Naive thymus-derived CD8-positive, alpha-beta T cell (primary cell): ENCODE measurements at places on chromosomes 6 and 20. TPM values are rescaled to one million over a fixed set of nuclear protein-coding genes. Genes with fewer than 3 reads are reported as not detected.
A peak's percentile ranks its signal among the peaks of the same experiment; 100 is the strongest.

C20orf96 gene
- total RNA-seq = 5.7 TPM

NOTCH4 gene
- 1.8 TPM for total RNA-seq

GRCh38 chr20:1803932-1804501 is 91.2 kb upstream of the SIRPA start:
- H3K36me3 ChIP-seq = no peaks in the 10 kb centered on the region
- DNase-seq = no peak
- peaks cover 59% of the 10 kb centered on the region for H3K27me3 ChIP-seq

- no peak overlapping the region for H3K27ac ChIP-seq
- no peak overlapping the region for H3K4me3 ChIP-seq
- H3K4me1 ChIP-seq = no peaks in the 10 kb centered on the region
- H3K27me3 ChIP-seq = no peaks in the 10 kb centered on the region
- no peaks in the 10 kb centered on the region for H3K36me3 ChIP-seq
Measured at GRCh38 chr6:8707956-8708772, 272.8 kb upstream of the SLC35B3 start.

DEFB119 gene
- total RNA-seq = not detected

- no peaks in the 10 kb centered on the region for H3K36me3 ChIP-seq
- peaks cover 28% of the 10 kb centered on the region for H3K4me1 ChIP-seq
- no peak overlapping the region for H3K27ac ChIP-seq
- H3K4me3 ChIP-seq = peak overlapping the region; percentile 40
Measured at GRCh38 chr6:4936681-4937041, 67.2 kb downstream of the RPP40 start.

DNA sequence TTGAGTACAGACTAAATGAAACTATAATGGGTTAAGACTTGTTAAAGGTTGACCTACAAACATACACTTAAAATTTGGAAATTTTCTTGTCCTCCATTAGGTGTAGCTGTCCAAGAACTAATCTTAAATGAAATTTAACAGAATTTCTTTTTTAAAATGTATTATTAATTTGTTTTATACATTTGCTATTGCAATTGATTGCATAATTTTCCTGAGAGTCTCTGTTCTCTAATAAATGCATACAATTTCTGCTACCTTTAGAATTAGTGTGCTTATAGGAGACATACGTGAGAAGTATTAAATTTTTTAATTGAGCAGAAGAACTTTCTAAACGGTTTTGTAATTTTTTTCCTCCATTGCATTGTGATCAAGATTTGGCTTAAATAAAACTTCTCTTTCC is 1.5 kb downstream of the FAM135A start:
- peaks cover 8% of the 10 kb centered on the region for H3K36me3 ChIP-seq
- DNase-seq = no peak
- peaks cover 23% of the 10 kb centered on the region for H3K4me1 ChIP-seq
- H3K4me3 ChIP-seq = peak overlapping the region; percentile 88
- H3K27me3 ChIP-seq = no peaks in the 10 kb centered on the region

DNA sequence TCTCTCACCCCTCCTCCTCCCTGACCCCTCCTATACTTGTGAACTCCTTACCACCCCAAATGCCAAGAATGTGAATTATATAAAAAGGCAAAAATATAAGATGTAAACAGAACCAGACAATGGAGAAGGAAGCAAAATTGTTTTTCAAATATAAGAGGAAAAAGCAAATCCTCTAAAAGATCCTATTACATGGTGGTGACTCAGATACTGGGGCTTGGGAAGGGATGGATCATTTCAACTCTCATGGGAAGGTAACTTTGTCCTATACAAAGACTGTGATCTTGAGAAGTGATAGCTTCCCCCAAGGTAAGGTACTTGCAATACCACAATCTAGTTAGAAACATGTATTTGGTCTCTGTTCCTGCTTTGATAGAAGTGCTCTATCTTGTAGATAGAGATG is 24.6 kb upstream of the TNFRSF21 start:
- DNase-seq = no peak
- H3K4me3 ChIP-seq = no peak overlapping the region
- H3K36me3 ChIP-seq = no peaks in the 10 kb centered on the region
- H3K4me1 ChIP-seq = no peaks in the 10 kb centered on the region
- peaks cover 5% of the 10 kb centered on the region for H3K27me3 ChIP-seq

DNA sequence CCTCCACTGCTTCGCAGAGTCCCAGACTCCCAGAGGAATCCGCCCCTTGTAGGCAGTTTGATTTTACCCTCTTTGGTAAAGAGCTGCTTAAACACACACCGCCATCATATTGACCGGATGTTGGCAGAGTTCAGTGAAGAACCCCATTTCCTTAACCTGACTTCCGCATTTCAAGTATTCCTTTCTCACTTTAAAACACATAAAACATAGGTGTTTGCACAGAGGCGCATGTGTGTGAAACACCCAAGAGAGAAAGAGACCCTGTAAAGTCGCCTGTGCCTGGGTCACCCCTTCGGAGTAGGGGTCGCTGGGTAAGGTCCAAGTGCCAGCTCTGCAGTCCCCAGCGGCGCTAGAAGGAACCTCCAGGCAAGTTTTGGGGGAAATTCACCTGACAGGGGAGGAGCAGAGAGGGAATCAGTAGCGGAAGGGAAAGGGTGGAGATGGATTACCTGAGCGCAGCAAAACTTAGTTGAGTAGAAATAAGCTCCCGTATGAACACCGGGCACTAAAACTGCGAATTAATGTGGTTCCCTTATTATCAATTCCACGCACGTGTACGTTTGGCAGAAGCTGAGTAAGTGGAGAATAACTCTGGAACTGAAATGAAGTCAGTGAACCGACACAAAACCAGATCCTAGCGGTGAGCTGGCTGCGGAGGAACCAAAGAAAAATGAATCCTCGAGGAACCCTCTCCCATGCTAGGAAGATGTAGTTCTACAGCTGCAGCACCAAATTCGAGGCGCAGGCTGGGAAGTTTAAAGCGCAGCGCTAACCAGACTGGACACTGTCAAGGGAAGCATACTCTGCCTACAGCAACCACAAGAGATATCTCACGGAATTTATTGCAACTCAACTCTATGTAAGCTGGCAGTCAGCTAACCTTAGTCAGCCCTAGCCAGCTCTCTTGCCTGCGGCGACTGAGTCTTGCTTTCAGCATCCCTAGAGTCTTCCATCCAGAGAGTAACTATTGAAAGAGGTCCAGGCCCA is 3.5 kb upstream of the HTR1B start:
- no peak overlapping the region for H3K27ac ChIP-seq
- H3K36me3 ChIP-seq = peaks cover 19% of the 10 kb centered on the region

DNA sequence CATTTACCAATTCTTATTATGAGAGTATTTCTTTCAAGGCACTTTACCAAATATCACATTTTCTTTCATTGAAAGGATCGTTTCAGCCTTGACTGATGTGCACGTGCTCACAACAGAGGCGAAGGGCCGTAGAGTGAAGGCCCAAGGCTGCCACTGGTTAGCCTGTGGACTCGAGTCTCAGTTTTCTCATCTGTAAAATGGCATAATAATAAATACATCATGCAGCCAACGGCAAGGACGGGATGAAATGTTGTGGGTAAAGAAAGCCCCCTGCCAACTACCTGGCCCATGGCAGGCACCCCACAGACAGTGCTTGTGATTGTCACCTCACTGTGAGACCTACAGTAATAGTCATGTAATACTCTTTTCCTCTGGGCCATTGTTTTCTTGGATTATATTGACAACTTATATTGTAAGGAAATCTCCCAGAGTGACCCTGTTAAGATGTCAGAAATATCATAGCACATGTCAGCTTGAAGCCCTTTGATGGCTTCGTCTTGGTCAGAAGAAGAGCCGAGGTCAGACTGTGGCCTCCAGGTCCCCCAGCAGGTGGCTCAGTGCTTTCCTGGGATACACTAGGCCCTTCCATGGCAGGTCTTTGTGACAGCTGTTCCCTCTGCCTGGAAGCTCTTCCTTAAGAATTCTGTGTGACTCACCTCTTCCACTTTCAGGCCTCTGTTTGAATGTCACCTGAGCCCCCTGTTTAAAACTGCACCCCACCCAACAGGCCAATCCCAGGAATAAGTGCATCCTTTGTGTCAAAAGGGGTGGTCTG is 36.3 kb downstream of the FAM50B start:
- H3K4me1 ChIP-seq = no peaks in the 10 kb centered on the region
- peaks cover 8% of the 10 kb centered on the region for H3K27me3 ChIP-seq
- DNase-seq = no peak

DNA sequence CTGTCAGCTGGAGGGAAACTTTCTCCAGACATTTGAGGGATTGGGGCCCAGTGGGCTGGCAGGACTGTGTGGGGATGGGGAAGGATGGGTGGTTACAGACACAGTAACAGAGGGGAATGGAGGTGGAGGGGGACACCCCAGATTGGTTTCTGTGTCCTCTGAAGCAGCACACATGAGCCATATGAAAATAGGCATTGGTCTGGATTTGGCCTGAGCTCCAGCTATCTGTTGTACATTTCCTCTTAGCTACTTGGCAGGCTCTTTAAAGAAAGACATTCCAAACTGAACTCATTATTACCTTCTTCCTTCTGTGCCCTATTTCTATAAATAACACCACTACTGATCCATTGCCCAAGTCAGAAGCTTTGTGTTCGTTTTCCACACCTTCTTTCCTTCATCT is 72.0 kb upstream of the PRL start:
- DNase-seq = no peak
- H3K4me1 ChIP-seq = no peaks in the 10 kb centered on the region
- no peak overlapping the region for H3K4me3 ChIP-seq
- H3K27me3 ChIP-seq = no peaks in the 10 kb centered on the region
- no peaks in the 10 kb centered on the region for H3K36me3 ChIP-seq
- no peak overlapping the region for H3K27ac ChIP-seq

DNA sequence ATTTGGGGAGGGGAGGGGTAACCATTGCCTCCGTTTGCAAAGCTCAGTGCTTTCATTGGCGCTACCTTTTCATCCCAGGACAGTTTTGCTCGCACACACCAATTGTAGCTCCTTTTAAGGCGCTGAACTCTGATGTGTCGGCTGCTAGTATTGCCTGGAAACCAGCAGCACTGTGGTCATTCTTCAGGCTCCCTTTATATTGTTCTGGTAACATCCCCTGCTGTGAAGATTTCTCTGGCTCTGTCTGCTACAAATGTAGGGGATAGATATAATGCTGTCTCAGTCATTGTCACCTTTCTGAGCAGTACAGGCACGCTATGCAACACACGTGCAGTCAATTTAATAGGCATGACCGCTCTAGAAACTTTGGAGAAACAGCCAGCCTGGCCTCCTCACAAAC is 172.9 kb upstream of the SASH1 start:
- H3K4me3 ChIP-seq = no peak overlapping the region
- H3K4me1 ChIP-seq = no peaks in the 10 kb centered on the region
- no peaks in the 10 kb centered on the region for H3K36me3 ChIP-seq
- DNase-seq = no peak
- peaks cover 5% of the 10 kb centered on the region for H3K27me3 ChIP-seq

CCN6 gene
- total RNA-seq = not detected

GRCh38 chr6:154513601-154514320 is 3.3 kb upstream of the CNKSR3 start:
- no peak overlapping the region for H3K4me3 ChIP-seq
- H3K27me3 ChIP-seq = peaks cover 24% of the 10 kb centered on the region
- no peak overlapping the region for H3K27ac ChIP-seq
- H3K36me3 ChIP-seq = no peaks in the 10 kb centered on the region

GRCh38 chr6:123518441-123519188 is 118.1 kb downstream of the TRDN start:
- no peaks in the 10 kb centered on the region for H3K4me1 ChIP-seq
- no peaks in the 10 kb centered on the region for H3K27me3 ChIP-seq
- H3K4me3 ChIP-seq = no peak overlapping the region
- no peaks in the 10 kb centered on the region for H3K36me3 ChIP-seq
- H3K27ac ChIP-seq = no peak overlapping the region
- DNase-seq = no peak

GRCh38 chr6:149859938-149860337 is 4.2 kb downstream of the LRP11 start:
- DNase-seq = no peak
- peaks cover 22% of the 10 kb centered on the region for H3K27me3 ChIP-seq
- peaks cover 2% of the 10 kb centered on the region for H3K4me1 ChIP-seq
- H3K4me3 ChIP-seq = no peak overlapping the region

- H3K4me3 ChIP-seq = no peak overlapping the region
- no peak overlapping the region for H3K27ac ChIP-seq
- H3K4me1 ChIP-seq = peaks cover 74% of the 10 kb centered on the region
- H3K27me3 ChIP-seq = no peaks in the 10 kb centered on the region
- no peaks in the 10 kb centered on the region for H3K36me3 ChIP-seq
Measured at GRCh38 chr6:41704028-41704427, 31.4 kb downstream of the TFEB start.

DNA sequence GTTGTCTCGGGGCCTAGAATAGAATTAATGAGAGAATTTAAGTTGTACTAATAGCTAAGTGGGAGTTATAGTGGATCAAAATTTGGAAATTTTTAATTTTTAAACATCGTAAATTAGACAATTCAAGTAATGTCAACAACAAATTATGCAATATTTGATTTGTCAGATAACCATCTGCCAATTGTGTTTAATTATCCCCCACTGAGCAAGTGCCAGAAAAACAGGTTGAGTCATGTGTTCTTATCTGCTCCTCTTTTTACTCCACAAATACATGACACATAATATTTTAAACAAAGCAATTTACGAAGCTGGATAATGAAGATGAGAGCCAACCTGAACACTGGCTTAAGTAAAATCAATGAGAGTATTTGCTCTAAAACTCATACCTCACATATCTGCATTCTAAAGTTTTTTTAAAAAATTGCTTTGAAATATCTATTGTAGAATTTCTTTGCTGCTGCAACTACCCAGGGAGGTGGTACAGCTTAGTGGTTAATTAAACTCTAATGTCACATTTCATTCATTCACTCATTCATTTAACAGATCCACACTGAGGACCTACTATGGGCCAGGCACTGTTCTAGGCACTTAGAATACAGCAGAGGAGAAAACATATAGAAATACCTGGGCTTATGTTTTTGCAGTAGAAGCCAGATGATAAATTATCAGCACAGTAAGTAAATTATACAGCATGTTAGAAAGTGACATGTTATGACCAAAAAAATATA is 57.1 kb upstream of the MAP7 start:
- DNase-seq = no peak
- peaks cover 2% of the 10 kb centered on the region for H3K4me1 ChIP-seq
- H3K27me3 ChIP-seq = no peaks in the 10 kb centered on the region
- H3K4me3 ChIP-seq = no peak overlapping the region
- H3K36me3 ChIP-seq = peaks cover 14% of the 10 kb centered on the region

RIPPLY2 gene
- not detected for total RNA-seq
